Glomerular endothelial cell (primary cell): ENCODE measurements at places on chromosomes 5 and 9.

GRCh38 chr5:127375544-127376091 lies 85.0 kb downstream of the MEGF10 start:
- DNase-seq: no peak

- no peak for DNase-seq
These were observed 547.8 kb downstream of the CCDC171 start for GRCh38 chr9:16100537-16101091.

GRCh38 chr5:171924493-171925122 lies 81.8 kb downstream of the FBXW11 start:
- DNase-seq: no peak

DNA sequence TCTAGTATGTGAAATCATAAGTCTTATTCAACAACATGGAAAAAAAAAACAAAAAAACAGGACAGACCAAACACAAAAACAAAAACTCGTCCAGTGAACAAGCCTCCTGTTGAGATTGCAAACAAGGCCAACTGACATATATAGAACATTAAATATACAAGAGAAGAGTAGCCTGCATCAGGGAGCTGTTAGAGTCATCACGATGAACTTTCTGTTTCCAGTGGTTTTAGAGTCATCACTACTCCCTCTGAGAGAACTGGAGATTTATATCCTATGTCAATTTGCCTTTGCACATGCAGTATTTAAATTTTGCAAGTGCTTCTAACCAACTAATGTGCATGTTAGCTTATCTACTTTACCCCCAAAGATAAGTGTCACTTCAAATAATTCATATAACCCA lies 9.9 kb downstream of the SNCAIP start:
- no peak for DNase-seq

- no peak for DNase-seq
These were observed 697.0 kb upstream of the SEMA6A start for GRCh38 chr5:117271656-117272055.

GRCh38 chr9:132582276-132582785 lies at the start of gene BARHL1:
Gene BARHL1 (plus strand): TSS chr9:132582606. CDS start chr9:132582798, 192 bp downstream.
- no peak for DNase-seq

DNA sequence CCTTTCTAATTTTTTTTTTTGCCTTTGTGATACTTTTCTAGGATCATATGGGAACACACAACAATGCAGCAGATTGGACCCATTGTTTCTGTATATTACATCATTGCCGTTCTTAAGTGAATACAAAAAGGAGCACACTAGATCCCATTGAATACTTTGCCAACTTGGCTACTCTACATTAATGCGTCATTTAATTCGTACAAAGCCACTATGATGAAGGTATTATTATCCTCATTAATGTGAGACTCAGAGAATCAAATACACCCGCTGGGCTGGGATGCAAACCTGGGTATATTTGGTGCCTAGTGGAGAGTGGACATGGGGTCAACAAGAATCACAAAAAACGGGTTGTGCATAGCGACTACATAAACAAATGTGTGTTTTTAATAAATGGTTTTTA lies 31.9 kb downstream of the OR2K2 start:
- no peak for DNase-seq

DNA sequence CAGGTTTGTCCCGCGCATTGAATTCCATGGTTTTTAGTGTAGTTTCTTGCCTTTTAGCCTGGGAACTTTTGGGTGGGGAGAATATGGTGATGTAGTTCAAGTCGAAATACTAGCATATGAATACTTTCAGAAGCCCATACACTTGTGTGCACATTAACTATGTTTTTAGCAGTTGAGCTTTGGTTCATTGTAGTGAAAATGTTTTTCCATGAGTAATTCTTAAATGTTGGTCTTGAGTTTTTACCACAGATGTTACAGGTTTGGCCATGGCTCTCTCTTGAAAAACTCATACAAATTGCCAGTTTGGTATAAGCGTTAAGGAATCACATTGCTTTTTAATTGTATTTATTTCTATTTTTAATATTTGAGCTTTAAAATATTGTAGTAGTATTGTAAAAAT lies 45.6 kb downstream of the TRIO start:
- no peak for DNase-seq
